ENCODE measurements at places on chromosomes 7 and 10. TPM values are rescaled to one million over a fixed set of nuclear protein-coding genes. Genes with fewer than 3 reads are reported as not detected.

Gene CPVL
- 1.3 TPM for total RNA-seq

Gene AKR1D1
- not detected for total RNA-seq

Gene SPDYE2
- total RNA-seq, result 0.20 TPM

DNA sequence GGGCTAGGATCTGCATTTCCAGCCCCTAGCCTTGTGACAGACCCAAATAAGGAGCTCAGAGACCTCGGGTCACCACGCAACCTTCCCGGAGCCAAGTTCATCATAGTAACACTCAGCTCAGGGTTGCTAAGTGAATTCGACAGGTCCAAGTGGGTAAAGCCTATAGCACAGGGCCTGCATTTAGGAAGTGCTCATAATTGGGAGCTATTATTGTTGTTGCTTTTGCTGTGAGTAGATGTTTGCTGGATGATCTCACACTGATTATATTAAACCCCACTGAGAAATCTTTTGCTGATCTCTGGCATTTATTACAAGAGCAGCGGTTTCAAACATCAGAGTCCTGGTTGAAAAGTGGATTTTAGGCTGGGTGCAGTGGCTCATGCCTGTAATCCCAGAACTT lies 20.3 kb upstream of the SAR1A start:
- no peak for DNase-seq

- no peak for DNase-seq
Measured at GRCh38 chr10:423178-423577, 266.3 kb downstream of the DIP2C start.

- no peak for DNase-seq
Measured at GRCh38 chr7:27124902-27125689, 5.5 kb downstream of the HOXA4 start.

- DNase-seq, result no peak
Measured at GRCh38 chr7:27046854-27047549, 48.8 kb downstream of the HOXA1 start.

- DNase-seq, result no peak
Measured at GRCh38 chr10:106705681-106706100, 458.8 kb downstream of the SORCS1 start.

DNA sequence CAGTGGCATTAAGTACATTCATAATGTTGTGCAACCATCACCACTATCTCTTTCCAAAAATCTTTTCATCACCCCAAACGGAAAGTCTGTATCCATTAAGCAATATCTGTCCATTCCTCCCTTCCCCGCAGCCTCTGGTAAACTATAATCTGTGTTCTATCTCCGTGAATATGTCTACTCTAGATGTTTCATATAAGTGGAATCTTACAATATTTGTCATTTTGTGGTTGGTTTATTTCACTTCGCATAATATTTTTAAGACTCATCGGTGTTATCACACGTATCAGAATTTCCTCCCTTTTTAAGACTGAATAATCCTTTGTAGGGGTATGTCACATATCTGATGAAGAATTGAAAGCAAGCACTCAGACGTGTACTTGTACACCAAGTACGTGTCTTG lies 86.0 kb upstream of the FGFR2 start:
- no peak for DNase-seq

DNA sequence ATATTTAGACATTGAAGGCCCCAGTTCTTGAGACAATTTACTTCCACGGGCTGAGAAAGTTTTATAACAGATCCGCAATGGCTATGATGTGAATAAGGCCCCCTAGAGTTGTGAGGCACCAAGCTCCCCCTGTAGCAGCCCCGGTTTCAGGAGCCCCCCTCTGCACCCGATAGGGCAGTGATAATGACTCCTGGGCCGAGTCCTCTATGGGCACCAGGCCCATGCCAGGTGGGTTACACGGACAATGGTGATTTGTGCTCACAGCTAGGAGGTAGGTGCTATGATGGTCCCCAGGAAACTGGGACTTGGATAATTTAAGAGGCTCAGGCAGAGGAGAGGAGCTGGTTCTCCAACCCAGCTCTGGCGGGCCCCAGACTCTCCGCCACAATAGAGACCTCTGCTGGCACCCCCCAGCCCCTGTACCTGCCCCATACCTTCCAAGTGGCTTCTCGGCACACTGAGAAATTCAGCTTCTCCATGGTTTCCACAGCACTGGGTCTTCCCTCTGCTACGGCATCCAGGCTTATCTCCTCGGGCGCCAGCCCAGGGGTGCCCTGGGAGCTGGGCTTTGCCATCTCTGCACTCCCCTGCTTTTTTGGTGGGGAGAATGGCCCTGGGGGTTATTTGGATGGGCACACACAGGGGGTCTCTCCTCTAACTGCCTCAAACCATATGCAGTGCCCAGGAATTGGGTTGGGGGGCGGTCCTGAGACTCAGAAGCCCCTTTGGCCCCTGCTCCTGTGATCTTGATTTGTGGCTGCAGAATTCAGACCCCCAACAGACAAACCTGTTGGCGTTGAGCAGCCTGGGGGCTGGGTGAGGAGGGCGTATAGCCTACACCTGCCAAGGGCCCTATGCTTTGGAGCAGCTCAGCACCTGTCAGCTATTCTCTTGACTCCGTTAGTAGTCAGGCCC lies 12.2 kb upstream of the KCP start:
- DNase-seq, result no peak

- no peak for DNase-seq
Measured at GRCh38 chr10:116104210-116104932, 168.6 kb downstream of the GFRA1 start.

GRCh38 chr7:112957901-112958300 lies 128.7 kb downstream of the GPR85 start:
- no peak for DNase-seq

DNA sequence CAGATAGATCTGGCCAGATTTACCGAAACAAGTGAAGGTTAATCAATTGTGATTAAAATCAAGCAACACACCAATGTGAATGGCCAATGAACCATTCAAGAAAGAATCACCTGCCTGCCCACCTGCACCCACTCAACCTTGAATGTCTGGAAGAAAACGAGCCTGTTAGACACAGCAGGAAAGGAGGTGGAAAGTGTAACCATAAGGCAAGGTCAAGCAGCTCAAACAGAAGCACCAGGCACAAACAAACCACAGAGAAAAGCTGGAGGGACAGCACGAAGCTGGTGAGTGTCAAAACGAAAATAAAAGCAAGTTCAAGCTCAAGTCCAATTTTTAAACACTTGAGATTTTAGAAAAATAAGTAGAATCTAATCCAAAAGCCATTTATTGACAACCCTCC lies 64.9 kb downstream of the STEAP1B start:
- DNase-seq, result no peak

GRCh38 chr7:143494622-143495021 lies 16.9 kb downstream of the TAS2R41 start:
- DNase-seq, result no peak

DNA sequence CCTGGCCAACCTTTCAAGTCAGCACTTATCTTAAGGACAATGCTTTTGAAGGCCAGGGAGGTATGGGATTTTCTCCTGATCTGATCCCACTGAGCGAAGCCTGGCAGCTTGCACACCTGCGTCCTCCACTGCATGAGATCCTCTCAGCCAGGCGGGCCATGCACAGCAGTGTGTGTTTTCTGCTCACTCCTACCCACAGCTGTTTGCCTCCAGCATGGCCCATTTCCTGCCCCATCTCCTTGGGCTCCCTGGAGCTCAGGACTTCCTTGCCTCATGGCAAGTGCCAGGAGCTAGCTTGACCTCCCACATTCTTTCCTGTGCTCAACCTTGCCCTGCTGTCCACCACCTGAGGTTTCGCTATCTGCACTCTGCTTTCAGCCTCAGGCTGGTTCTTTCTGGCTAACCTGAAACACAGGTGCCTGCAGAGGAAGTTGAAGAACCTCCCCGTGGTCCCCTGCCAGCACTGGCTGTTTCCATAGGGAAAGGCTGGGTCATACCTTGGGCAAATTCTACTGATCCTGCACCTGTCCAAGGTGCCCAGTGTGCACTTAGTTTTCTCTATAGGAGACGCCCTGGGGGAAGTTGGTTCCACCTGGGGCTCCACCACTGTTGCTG lies 43.9 kb upstream of the EEPD1 start:
- no peak for DNase-seq

DNA sequence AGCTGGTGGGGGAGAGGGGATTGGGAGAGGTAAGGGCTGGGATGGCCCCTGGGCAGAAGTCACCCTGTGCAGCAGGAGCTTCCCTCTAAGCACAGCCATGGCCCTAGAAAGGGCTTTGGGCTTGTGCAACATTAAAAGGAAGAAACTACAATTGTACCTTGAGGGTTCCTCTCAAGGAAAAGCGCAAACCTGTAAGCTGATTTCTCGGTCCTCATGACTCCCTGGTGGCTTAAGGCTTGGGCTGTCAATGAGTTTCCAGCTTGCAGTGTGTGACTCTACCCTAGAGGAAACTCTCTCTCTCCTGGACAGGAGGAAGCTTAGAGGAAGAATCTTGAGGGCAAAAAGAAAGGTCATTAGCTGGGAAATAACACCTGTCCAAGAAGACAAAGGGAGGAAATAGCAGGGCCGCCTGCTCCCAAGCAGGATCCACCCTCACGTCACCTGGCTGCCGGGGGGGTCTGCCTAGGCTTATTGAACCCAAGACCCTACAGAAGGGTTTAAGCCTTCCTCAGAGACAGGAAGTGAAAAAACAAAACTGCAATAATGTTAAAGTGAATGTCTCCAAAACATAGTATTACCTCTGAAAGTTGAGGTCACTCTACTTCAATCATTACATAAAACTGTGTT lies 112.5 kb downstream of the WDR11 start:
- no peak for DNase-seq

Data from CD4-positive, alpha-beta memory T cell (primary cell).